Coronary artery (tissue), 2 donors: ENCODE measurements at places on chromosomes 1 and 21.

DNA sequence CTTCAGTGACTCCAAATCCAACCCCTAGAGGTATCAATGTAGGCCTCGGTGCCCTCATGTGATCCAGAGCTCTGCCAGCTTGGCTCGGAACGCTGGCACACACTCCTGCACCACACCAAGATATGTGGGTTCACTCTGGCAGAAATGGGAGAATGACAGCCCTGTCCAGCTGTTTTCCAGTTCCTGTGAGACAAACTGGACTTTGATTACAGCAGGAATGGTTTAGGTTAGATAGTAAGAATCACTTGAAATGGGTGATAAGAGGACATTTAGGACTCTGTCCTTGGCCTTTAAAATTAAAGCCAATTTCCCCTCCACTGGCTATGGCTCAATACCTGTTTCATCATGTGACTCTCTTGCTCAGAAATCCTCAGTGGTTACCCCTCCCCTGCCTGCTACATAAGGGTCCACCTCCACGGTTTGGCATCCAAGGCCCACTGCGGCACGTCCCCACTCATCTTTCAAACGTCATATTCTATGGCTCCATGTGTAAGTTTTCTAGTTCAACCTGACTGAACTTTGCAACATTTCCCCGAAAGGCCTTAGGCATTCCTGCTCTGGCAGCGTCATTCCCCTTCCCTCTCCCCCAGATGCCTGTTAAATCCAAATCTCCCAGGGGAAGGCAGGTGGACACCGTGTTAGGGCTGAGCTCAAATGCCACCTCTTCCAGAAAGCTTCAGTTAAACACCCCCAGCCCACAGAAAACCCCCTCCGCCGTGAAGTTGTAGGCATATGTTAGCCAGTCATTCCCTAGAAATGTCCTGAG lies 44.7 kb downstream of the PLEKHA6 start:
- DNase-seq, result no peak

GRCh38 chr1:36835696-36836095 lies 198.6 kb downstream of the GRIK3 start:
- no peak for DNase-seq

- DNase-seq, result no peak
These were observed 637 bp upstream of the MYBPHL start for GRCh38 chr1:109307274-109308021.

DNA sequence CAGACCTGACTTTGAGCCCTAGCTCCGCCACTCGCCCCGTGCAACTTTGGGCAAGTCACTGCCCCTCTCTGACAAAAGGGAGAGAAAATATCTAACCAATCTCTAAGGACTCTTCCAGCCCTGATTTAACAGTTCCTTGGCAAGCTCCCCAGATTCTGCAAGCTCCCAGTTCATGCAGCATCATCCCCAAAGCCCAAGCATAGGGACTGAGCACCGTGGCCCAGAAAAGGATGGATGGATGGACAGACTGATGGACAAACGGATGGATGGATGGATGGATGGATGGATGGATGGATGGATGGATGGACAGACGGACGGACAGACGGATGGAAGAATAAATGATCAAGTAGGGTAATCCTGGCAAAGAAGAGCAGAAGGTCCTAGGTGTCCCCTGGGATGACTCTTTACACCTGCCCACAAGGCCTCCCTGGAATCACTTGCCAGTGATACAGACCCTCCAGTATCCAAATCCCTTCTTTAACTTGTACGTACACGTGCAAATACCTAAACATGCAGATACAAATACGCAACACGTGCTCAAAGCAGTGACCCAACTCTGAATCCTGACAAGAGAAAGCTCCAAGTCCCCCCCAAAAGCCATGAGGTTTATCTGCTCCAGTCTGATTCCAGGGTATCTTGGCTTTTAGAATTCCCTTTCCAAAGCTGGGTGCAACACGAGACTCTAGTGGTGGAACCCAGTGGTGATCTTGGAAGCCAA lies 16.0 kb downstream of the IFFO2 start:
- no peak for DNase-seq

- no peak for DNase-seq
These were observed 29.1 kb upstream of the SAMD13 start for GRCh38 chr1:84272401-84272800.

- DNase-seq, result no peak
These were observed 2.0 kb upstream of the TRIM58 start for GRCh38 chr1:247854899-247855545.

DNA sequence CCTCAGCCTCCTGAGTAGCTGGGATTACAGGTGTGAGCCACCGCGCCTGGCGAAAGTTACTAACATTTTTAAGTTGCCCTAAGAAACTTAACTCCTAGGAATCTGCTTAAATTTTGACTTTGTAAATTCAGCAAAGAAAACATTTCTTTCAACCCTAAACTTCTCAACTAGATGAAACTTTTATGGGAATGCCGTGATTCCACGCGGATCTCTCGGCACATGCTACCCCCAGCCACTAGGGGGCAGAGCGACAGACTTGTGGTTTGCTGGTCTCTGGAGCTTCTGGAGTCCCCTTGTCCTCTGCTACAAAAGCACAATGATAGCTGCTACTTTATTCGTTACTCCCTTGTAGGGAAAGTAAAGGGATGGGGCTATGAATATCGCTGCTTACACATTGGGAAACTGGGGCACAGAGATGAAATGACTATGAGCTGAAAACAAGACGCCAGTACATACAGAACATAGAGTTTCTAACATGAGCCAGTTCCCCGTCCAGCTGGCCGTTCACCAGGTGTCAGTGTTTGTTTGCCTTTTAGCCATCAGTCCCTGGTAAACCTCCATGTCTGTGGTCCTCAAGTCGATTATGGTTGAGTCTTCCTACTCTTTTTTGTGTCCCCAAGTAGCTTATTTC lies 114.7 kb downstream of the PBX1 start:
- no peak for DNase-seq

DNA sequence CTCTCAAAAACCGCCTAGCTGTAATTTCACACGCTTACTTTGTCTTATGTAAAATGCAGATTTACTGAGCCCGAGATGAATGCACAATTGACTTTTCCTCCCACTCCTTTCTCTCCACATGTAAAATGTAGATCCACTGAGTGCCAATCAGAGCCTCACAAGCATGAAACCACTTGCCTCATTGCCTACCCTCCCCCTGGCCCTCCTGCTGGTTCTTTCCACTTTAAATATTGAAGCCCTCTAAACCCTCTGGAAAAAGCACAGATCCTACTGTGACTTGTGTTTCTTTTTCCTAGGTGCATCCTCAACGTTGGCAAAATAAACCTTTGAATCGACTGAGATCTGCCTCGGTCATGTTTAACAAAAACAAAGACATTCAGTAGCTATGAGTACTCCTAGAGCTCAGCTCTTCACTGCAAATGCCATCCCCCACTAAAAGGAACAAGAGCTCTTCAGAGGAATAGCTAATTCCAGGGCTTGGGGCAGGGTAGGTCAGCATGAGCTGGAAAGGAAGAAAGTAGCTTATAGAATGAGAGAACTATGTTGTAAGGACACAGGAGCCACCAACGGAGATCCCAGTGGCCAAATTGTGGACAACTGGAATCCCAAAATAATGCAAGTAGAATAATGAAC lies 365.5 kb upstream of the RUNX1 start:
- no peak for DNase-seq

DNA sequence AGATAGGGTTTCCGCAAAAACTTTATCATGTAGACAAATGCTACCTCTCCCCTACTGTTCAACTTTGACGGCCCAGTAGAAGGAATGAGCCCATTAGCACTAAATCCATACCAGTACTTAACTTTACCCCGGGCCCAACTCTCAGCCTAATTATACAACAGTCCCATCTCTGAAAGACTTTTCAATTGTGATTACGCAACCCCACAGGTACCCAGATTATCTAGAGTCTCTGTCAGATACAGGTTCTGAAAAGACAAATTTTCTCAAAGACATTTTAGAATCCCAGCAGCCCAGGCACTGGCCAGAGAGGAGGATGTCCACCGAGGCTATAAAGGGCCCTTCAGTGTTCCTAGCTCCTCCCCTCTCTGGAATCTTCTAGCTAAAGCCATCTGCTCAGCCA lies 15.0 kb downstream of the FAM78B start:
- DNase-seq, result no peak

DNA sequence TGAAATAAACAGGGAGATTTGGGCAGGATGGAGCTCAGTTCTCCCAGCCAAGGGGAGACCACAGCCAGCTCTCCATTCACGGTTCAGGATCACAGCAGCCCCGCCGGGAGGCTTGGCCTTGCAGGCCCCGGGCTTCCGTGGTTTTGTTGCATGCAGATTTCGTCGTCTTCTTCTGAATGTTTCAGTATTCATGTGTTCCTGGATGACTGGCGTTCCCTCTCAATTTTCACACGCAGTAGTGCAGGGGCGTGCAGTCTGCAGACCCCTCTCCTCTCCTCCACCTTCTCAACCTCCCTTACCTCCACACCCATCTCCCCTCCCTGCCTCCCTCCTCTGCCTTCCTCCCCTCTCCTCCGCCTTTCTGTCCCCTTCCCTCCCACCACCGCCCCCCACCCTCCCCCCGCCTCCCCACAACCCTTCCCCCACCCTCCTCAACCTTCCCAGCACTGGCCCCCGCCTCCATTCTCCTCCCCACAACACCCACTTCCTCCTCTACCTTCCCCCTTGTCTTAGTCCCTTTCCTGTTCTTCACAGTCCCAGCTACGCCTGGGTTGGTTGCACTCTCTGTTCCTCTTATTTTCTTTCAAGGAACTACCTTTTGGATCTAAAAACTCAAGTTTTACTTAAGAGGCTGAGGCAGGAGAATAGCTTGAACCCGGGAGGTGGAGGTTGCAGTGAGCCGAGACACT lies 8.4 kb upstream of the SLC19A1 start:
- no peak for DNase-seq

DNA sequence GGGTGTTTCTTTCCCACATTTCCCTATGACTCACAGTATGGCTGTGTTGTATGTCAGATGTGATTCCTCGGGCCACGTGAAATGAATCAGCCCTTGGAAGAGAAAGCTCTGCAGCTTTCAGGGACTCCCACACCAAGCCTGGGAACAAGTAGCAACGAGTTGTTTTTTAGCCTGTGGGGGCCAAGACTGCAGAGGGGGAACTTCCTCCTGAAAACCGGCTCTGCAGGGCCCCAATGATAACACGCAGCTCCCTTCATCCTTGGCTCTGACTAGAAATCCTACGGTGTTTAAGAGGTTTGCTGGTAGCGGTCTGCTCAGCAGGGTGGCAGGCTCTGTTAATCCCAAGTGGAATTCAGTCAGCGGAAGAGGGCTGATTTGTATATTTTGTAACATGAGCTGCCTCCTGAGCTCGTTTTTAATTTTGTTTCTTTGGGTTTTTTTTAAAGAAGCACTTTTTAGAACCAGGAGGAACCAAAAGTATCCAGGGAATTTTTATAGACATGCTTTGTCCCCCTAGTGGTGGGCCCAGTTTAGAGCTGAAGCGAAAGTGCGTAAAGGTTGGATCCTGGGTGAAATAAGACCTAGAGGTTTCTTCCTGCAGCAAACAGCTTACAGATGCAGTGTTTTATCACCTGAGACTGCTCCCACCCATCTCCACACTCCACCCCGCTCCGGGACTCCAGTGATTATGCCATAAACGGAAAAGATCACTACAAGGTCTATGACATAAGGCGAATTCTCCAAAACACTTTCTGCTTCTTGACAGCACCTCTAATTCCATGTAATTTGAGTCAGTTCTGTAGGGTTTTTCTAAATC lies 48.8 kb downstream of the LAMC2 start:
- peak; percentile 89 for DNase-seq

DNA sequence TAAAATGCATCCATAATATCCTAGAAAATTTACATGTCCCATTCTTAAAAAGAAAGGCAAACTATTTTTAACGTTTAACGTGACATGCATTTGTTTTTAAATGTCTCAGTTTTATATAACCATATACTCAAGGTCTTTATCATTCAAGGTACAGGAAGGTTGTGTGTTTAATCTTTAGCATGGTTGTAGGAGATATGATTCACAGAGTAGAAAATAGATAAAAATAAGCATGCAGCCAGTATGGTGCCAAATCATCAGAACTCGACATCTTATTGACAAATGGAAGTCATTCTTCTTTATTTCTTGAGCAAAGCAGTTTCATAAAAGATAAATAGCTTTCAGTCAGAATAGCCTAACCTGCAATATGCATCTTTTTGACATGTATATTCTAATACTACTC lies 51.0 kb downstream of the SAMSN1 start:
- DNase-seq, result no peak
